ENCODE measurements at places on chromosomes 1 and 21.
A peak's percentile ranks its signal among the peaks of the same experiment; 100 is the strongest.

DNA sequence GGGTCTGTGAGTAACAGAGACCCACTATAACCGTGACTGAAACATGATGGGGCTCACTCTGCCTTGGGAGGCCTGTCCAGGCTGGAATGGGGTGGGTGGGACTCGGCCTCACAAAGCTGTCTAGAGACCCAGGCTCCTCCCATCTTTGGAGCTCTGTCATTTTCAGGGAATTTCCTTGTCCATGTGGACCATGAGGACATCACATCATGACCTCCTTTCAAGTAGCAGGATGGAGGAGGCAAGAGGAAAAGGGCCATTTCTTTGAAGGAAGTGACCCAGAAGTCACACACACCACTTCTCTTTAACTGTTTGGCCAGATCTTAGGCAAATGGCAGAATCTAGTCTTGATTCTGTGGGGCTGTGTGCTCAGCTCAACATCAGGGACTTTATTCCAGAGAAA is 79.9 kb downstream of the CNIH3 start:
- DNase-seq = no peak

GRCh38 chr1:86621286-86621685 is 74.4 kb downstream of the CLCA4 start:
- no peak for DNase-seq

DNA sequence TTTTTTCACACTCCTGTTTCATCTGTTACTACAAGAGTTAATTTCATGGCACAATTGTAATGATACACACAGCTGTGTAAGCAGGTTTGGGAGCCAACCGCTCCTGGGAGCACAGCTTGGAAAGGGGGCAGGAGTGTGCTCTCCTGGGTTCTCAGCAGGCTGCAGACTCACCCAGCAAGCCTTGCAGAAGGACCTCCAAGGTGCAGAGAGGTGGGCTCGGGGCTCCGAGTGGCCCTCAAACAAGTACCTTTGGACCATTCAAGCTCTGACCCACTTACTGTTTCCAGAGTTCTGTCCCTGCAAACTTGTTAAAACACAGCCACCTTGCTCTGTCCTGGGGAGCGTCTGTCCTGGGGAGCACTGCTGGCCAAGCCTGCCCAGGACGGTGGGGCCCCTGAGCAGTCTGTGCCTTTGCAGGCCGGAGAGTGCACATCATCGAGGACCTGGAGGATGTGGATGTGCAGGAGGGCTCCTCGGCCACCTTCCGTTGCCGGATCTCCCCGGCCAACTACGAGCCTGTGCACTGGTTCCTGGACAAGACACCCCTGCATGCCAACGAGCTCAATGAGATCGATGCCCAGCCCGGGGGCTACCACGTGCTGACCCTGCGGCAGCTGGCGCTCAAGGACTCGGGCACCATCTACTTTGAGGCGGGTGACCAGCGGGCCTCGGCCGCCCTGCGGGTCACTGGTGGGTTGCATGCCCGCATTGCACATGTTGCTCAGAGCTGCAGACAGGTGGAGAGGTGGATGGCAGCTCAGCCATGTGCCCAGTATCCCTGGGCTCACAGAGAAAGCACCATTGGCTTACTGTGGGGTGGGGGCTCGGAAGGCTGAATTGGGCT is 78.0 kb downstream of the OBSCN start:
- no peak for DNase-seq

GRCh38 chr1:81233591-81233990 is 567.1 kb upstream of the ADGRL2 start:
- no peak for DNase-seq

DNA sequence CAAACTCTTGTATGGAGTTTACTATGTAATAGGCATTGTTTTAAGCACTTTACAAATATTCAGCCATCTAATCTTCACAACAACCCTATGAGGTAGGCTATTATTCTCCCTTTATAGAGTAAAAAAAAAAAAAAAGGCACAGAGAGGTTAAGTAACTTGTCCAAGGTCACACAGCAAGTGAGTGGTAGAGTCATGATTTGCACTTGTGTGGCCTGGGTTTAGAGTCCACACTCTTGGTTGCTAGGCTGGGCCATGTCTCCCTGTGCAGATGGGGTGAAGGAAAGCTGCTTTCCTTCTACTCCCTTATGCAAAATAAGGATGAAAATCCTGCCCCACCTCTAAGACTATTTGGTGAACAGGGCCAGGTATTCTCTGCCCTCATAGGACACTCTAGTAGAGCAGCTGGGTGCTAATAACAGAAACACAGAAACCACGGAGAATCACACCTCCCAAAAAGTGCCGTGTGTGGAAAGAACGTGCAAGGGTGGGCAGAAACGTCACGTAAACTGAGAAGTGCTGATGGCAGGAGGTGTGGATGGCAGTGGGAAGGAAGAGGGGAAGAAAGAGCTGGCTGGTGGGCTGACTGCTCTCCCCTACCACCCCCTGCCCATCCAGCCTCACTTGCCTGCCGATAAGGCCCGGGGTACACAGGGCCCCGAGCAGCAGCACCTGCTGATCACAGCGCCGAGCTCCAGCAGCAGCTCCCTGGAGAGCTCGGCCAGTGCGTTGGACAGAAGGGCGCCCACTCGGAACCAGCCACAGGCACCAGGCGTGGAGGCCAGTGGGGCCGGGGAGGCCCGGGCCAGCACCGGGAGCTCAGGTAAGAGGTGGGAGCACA is 28.3 kb upstream of the VPS13D start:
- DNase-seq = no peak

DNA sequence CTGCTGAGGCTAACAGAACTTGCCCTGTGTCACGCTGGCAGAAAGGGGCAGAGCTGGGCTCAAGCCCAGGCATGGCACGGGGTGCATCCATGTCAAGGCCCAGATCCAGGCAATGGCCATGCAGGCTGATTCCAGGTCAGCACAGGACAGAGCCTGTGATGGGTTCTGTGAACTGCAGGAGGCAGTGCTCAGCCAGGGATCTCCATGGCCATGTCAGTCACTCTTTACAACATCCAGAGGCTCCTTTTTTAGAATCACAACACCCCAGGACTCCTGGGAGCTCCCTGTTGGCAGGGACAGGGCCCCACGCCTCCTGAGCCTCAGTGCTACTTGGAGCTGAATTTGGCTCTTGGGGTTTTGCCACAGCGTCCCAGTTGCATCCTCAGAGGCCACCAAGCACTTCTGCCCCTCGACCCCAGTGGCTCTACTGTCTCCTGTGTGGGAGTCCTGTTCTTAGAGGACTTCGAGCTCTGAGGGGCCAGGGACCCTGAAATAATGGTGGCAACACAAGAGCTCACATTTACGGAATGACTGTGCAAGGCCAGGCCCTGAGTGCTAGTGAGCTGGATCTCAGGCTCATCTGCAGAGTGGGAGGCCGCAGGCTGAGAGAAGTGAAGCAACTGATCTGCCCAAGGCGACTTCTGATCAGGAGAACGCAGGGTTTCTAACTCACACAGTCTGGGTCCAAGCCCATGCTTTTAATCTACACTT is 211.5 kb downstream of the TRABD2B start:
- no peak for DNase-seq

DNA sequence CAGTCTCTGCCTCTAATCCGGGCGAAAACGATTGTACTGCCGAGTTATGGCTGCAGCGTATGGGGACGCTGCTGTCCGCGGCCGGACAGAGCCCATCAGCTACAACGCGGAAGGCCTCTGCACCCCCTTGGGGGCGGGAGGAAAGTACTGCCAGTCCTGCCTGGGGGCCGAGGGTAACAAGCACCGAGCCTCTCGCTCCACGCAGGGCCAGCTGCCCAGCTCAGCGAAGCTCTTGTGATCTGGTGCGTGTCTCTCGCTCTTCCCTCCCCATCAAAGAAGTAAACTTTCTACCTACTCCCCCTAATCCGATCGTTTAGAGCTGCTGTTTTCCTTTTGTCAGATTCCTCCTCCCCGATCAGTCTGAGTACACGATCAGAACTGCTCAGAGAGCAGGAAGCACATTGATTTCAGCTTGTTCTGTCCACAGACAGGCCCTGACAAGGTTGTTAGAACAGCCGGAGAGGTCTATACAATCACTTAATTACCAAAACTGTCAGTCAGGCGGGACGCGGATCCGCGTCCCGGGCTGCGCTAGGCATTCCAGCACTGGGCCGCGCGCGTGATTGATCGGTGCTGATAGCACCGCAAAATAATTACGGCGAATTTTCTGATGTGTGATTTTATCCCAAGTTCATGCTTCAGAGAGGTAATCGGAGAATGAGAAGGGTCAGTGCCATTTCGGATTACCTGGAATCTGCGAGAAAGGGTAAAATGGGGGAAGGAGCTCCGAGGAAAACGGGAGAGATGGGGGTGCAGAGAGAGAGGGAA is 8.7 kb upstream of the BARHL2 start:
- no peak for DNase-seq

DNA sequence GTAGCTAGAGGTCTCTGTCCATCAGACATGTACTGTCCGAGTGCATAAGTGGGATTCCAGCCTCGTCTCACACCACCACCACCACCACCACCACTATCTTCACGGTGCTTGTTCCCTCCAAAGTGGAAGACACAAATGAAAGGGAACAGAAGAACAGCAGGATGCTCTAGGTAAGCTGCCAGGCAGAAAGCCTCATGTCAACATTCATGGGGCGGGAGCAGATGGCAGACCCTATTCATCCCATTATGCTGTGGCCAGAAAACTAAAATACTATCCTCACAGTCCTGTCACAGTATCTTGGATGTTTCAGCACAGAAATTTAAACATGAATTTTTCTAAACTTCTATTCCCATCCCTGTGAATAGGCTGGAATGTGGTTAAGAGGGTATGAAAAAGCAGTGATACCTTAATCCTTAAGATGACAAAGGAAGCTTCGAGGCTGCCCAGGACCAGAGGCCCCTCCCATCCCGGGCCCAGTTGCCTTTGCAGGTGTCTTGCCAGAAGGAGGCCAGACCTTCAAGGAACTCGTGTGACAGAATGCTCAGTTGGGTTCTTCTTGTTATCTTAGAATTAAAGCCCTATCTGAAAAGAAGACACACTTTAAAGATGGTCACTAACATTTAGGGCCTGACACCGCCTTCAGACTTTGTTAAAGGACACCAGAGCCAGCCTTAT is 24.7 kb downstream of the APCS start:
- DNase-seq = no peak

DNA sequence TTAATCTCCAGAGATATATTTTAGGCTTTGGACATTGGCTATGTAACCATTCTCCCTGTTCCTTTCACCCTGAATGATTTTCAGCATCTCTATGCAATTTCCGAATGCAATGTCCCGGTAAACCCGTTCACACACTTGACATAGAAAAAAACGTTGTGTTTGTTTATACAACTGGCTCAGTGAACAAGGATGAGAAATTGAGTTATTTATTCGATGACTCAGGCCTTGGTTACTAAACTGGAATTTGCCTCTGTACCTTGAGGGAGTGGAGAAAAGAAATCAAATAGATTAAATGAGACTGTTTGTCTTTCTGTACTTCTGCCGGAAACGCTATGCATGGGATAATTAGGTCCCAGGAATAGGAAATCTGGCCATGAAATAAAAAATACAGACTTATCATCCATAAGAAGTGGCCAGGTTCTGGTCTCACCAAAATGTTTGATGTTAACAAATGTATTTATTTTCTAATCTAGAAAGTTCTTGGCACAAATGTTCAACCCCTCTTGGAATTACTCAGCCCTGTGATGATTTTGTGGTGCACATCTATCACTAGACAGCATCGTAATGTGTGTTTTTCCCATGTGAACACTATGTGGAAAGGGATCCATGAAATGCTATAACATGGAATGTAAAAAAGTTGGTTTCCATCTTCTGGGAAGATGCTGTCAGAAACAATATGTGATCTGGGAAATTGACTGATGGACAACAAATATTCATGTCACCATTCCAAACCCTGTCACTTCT is 253.9 kb downstream of the DUSP10 start:
- peak; percentile 23 for DNase-seq

DNA sequence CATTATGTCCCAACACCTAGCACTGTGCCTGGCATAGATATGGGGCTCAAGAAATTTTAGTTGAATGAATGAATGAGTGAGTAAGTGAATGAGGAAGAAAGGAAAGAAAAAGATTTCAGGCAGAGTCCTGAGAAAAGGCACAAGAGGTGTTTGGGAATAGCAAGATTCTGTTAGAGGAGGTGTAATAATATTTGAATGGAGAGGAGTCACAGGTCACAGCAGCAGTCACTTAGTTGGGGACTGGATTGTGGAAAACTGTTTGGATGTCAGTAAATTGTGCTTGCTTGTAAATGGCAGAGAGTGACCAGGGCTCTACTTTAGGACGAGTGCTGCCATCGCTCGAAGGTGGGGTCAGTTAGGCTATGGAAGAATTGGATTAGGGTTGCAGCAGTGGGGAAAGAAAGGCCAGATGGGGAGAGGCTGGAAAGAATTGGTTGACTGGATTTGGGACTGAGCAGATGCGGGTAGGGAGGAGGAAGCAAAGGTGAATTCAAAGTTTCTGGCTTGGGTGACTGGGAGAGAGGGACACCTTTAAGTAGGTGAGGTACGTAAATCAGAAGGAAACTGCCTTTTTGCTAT is 9.3 kb downstream of the CDC14A start:
- DNase-seq = no peak

GRCh38 chr1:26358411-26359384 is 4.8 kb upstream of the CRYBG2 start:
- DNase-seq = no peak

- DNase-seq = peak; percentile 55
These were observed 1.8 kb downstream of the SFT2D2 start for GRCh38 chr1:168227620-168228019.
